Fibroblast of skin of right biceps (primary cell): ENCODE measurements at places on chromosomes 11 and 22.
A peak's percentile ranks its signal among the peaks of the same experiment; 100 is the strongest.

DNA sequence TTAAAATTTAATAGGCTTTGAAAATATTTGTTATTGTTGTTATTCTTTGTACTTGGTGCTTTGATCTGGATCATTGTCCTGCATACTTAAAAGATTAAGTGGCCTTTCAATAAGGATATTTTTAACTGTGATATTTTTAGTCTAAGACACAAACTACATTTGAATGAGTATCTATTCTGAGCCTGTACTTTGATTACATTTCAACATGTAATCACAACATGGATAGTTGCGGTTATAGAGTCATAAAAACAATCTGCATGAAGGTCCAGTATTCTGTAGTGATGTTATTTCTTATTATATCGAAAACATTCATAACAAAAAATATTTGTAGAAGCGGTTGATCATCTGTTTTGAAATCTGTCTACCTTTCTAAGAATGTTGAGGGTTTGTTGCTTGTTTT, 58.6 kb downstream of the HIPK3 start:
- DNase-seq: no peak

DNA sequence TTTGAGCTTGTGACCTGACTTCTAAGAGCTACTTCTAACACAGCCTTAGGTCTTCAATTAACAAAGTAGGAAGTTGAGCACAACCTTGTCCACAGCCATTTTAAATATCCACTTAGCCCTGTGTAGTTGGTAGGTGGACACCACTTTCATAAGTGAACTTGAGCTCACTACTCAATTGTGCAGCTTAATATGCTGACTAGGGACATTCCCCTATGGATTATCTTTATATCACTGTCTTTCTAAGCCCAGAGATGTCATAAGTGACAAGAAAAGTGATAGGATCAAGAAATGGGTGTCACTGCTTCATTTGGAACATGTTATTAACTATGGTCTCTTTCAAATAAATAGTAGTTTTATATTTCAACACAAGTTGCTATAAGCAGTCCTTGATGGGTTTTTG, 4.0 kb upstream of the ATP5MG start:
- no peak for DNase-seq

DNA sequence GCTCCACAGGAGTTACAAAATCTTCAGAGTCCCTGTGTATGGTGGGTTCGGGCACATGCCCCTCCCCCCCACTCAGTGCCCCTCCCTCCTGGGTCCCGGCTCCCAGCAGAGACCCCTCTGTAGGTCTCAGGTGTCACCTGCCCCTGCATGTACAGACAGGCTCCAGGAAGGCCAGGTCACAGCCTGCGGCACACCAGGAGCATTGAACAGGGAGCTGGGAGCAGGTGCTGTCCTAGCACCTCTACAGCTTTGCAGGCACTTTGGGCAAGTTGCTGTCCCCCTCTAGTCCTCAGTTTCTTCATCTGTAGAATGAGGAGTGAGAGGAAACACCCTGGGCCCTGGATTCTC, 80.1 kb upstream of the RTL6 start:
- no peak for DNase-seq

GRCh38 chr11:109390752-109391151, 31.2 kb upstream of the C11orf87 start:
- DNase-seq: no peak

DNA sequence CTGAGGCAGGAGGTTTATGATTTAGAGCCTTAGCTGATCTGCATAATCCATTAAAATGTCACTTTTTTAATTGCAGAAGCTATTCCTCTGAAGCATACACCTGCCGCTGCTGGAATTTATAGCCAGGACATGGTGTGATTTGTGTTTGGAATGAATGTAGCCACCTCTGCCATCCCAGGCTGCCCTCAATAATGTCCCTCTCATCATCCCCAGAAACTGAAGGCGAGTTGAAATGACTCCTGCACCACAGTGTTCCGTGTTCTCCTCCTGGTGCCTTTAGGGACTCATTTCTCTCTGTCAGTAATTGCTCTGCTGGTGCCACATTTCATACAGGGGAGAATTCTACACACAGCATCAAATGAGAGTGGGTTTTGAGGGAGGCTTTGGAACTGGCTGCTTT, 191.0 kb downstream of the C11orf91 start:
- DNase-seq: no peak

GRCh38 chr11:119329320-119329719, 5.0 kb upstream of the RNF26 start:
- DNase-seq: no peak

DNA sequence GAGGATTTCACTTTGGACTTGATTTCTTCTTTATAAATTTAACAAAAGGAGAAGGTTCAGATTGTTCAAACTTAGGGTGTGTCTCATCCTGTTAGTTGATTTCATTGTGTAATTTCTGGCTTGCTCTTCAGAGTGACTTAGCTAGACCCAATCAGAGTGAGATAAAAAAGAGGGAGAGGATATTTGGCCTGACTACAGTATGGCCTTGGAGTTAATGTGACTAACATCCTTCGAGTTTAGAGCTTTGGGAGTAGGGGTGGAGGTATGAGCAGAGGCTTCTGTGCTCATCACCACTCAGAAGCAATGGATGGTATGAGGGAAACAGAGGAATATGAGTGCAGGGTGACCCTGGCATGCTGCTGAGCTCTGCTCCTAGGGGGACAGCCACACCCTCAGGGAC, 114.2 kb downstream of the ME3 start:
- peak; percentile 31 for DNase-seq

GRCh38 chr11:44775366-44775984, 48.7 kb downstream of the TSPAN18 start:
- peak; percentile 60 for DNase-seq

DNA sequence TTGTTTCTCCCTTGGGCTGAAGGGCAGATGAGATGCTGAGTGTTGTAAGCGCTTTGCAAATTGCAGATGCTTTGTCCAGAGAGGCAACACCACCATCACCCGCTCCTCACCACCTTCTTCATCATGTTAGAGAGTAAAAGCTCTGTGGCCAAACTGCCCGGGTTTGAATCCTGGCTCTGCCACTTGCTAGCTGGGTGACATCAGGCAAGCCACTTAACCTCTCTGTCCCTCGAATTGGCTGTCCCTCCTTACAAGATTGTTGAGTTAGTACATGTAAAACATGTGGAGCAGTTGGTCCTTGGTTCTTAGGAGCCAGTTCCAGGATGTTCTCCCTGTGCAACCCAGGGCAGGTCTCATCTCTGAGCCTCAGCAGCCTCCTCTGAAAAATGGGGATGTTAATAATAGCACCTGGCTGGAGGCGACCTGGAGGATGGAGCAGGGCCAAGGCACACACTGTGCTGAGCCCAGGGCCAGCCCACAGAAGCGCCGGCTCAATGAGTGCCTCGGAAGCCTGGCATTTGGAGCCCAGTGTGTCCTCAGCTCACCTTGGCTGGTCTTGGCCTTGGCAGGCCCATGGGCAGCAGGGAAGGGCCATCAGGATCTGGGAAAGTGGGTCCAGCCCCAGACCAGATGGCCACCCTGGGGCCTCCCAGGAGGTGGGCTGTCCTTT, 10.5 kb downstream of the C11orf86 start:
- DNase-seq: no peak

- no peak for DNase-seq
Observed at GRCh38 chr22:44972363-44973083, 37.3 kb downstream of the PHF21B start.

DNA sequence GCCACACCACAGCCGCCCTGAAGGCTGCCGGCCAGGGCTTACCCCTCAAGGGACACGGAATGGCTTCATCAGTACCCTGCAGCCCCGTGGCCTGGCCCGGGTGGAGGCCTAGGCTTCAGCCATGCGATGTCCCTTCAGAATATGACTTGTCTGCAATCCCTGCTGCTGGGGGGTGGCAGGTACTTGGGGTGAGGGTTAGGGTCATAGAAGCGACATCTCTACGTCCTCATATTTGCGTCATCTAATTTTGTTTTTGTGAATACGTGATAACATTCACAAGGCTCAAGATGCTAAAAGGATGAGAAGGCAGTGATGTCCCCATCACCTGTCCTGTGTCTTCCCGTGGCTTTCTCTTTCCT, 6.4 kb downstream of the CCND1 start:
- no peak for DNase-seq

DNA sequence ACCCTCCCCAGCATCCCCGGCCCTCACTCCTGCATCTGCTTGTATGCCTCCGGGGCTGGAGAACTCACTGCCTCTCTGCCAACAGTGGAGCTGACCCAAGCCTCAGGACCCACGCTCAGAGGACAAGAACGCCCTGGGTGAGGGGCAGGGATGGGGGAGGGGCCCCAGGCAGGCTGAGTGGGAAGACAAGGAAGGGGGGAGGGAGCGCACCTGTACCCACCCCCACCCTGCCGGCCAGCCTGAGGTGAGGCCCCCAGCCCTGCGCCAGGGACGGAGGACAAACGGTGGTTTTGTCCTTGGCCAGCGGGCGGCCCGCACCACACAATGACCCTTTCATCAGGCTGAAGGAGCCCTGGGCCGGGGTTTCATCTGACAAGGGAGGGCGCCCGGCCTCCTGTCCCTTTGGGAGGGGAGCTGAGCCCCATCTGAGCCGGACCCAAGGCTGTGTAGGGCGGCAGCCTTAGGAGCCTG, 10.0 kb downstream of the WNT7B start:
- no peak for DNase-seq

DNA sequence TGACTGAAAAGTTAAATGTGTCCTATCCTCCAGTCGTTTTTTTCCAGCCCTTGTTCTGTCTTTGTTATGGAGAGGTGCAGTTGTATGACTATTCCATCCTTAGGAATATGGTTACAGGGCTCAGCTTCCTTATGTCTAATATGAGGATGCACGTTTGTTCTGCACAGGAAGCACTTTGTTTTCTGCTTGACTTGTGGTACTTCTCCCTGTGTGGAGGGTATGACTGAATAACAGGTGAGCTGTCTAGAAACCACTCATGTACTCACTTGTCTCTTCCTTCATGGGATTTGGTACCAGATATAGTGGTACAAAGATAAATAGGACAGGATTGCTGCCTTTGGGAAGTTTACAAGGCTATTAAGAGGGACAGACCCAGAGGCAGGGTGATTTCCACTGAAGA, 17.4 kb downstream of the CABIN1 start:
- DNase-seq: no peak

- no peak for DNase-seq
Observed at GRCh38 chr11:69513196-69513595, 31.7 kb downstream of the LINC01488 start.

- no peak for DNase-seq
Observed at GRCh38 chr22:32416556-32417085, 4.6 kb upstream of the RTCB start.

DNA sequence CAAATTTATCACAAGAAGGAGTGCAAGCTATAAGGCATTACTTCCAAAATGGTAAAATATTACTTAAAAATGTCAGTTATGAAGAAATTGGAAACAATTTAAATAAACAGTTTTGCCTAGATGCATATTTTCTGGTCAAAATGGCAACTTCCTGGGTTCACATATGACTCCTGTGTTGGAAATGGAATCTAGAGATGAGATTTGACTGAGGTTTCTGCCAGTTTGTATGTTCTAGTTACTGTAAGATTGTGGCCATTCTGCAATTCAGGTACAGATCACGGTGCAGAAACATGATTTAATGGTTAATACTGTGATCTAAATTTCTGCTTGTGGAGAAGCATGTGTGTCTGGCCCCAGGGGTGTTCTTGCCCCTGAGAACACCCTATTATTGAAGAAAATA, 3.4 kb upstream of the OR4C6 start:
- no peak for DNase-seq
